ENCODE measurements at places on chromosomes 5 and 9.

DNA sequence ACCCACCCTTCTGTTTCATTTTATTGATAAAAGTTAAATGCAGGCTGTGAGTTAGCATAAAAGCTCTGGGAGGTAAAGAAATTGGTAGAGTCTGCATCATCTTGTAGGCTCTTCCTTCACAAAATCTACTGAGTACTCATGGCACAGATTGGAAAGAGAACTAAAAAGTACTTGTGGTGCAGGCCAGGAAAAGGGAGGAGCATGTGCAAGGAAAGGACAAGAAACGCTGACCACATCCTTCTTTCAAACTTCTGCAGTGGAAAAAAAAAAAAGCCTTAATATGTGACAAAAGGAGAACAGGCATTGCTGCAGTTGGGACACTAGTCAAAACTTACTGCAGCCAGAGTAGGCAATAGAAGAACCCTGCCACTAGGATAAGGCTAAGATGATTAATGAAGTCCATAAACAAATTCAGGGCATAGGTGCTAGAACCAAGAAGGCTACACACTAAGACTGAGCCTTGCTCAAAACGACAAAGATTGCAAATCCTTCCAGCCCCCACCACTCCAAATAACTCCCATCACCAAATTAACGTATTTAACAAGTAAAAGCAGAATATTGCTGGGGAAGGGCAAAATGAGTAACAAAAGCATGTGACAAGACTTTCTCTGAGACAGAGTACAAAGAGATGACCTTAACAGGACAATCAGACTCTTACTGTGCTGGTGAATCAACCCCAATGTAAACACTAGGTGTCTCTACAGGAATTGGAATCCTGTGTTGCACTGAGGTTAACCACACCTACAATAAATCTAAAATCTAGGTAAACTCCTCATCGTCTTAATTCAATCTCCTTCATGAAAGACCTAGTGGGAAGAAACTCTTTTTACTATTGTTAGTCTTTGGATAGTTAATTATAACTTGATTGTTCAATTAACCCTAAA is 1024.8 kb downstream of the TLE1 start:
- peak; percentile 80 for DNase-seq

DNA sequence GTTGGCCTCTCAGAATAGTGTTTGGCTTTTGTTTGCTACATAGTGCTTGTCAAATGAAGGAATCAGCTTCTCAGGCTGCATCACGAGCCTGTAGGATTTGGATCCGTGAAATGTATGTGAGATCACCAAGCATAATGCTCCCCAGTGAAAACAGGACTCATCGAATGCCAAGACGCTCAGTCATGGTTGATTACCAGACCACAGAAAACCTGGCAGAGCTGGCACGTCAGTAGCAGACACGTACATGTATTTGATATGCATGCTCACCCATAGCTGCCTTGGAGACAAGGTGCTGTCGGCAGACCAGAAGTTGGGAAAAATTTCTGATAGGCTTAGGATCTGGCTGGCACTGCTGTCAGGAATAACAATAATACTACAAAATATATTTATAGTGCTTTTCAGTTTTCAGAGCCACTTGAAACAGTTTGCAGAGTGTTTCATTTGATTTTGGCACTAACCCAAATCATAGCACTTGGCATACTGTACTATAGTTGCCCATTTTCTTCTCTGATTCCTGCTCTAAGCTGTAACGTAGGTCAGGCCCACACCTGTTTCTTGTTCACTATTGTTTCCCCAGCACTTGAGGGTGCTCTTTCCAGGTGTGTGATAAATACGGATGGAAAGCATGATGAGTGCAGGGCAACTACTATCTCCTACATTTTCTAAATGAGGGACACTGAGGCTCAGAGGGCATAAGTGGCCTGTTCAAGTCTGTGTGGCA is 226.1 kb downstream of the NR3C1 start:
- no peak for DNase-seq

DNA sequence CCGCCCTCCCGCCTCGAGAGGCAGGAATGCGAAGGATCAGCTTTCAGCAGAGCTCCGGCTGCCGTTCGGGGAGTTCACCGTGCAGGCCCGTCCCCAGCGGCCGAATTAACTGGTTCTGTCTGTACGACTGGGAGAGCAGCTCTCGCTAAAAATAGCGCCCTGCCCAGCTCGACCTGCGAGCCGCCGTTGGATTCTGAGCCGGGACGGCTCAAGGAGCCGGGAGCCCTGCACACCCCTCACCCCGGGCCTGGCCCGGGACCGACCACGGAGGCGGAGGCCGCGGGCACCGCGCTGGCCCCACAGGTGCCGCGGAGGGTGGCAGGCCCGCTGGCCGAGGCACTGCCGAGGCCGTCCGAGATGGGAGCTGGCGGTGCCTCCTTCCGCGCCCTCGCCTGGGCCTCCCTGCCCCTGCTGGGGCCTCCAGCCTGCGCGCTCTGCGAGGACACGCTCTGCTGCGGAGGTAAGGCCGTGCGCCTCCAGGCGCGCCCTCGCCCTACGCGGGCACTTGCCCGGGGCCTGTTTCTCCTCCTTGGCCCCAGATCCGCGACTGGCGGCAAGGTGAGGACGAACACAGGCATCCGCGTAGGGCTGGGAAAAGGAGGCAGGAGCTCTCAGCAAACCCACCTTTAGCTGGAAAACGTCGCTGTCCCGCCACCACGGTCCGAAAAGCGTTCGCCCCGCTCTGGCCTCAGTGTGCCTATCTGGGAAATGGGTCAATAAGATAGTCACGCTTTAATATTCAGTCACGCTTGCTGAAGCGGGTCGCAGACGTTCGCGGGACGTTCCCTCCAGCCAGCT is 53.1 kb upstream of the DAB2IP start:
- DNase-seq: no peak

DNA sequence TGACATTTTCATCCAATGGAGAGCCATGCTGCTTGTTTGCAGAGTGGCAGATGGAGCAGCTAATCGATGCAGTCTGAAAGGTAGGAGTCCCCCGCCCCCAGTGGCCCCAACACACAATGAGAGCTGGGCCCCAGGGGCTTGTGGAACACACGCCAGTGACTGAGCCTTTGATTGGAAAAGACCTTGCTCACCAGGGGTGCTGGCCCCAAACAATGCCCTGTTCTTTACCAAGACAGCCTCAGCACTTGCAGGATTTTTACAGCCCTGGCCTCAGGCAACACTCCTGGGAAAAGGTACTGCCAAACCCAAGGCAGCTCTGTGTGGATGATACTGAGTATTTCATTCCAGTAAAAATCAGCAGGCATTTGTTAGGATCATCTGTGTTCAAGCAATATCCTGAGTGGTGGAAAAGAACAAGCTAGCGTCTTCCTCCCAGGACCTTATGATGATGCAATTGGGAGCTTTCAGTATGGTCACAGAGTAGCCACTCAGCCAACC is 276.8 kb upstream of the CLINT1 start:
- no peak for DNase-seq

GRCh38 chr5:180097163-180097894 is 25.8 kb upstream of the RNF130 start:
- DNase-seq: no peak

- no peak for DNase-seq
Measured at GRCh38 chr5:42274913-42275312, 148.3 kb upstream of the GHR start.

- DNase-seq: no peak
Measured at GRCh38 chr5:117973785-117974184, 1014.6 kb downstream of the DTWD2 start.

DNA sequence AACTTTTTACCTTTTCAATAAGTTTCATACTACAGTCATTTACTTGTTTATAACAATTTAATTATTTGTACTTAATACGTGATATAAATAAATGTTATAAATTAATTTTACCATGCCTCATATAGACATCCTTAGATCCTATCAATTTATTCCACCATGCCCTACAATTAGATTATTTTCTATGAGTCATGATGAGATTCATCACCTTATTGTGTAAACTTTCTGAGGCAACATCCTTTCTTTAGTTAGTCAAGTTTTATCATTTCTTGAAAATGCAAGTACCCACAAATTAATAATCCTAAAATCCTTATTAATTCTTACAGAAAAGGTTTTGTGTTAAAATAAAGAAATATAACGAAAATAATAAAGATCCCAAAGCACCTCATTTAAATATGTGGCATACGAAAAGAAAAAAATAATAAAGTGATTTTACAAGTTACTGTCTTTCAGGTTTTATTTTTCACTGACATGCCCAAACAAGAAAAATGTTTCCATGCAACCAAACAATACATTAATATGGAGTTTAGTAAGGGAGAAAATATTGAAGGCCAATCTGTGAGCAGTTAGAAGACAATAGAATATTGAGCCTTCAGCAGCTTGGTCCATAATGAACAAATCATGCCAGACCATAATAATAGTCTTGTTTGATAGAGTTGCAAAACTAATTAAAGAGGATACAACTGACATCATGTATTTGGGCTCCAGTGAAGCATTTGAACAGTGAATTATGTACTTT is 188.7 kb upstream of the MRPS30 start:
- no peak for DNase-seq

DNA sequence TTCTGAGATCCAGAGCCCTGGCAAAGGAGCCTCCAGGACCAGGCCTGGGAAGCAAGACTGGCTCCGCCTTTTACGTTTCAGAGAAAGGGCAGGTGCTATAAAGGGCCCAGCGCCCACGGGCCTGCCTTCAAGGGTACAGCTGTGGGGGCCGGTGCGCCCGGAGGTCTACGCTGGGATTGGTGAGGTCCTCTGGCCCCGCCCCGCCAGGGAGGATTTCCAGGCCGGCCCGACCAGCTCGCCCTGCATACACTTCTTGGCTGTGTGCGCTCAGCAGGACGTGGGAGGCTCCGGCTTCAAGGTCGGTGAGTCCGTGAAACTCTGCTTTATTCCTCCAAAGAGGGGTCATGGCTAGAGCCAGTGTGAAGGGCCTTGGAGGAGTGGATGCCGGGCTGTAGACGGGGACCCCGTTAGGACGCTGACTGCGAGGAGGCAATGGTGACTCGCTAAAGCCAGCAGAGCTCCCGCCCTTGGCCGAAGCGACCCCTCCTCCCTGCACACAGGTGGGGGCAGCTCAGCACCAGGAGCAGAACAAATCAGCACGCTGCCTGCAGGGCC is at the start of gene CKMT2:
Gene CKMT2, plus strand, starts transcription at position 243 of the 555 bp plus-strand sequence. CDS start 17,811 bp downstream, outside the sequence.
- DNase-seq: no peak

DNA sequence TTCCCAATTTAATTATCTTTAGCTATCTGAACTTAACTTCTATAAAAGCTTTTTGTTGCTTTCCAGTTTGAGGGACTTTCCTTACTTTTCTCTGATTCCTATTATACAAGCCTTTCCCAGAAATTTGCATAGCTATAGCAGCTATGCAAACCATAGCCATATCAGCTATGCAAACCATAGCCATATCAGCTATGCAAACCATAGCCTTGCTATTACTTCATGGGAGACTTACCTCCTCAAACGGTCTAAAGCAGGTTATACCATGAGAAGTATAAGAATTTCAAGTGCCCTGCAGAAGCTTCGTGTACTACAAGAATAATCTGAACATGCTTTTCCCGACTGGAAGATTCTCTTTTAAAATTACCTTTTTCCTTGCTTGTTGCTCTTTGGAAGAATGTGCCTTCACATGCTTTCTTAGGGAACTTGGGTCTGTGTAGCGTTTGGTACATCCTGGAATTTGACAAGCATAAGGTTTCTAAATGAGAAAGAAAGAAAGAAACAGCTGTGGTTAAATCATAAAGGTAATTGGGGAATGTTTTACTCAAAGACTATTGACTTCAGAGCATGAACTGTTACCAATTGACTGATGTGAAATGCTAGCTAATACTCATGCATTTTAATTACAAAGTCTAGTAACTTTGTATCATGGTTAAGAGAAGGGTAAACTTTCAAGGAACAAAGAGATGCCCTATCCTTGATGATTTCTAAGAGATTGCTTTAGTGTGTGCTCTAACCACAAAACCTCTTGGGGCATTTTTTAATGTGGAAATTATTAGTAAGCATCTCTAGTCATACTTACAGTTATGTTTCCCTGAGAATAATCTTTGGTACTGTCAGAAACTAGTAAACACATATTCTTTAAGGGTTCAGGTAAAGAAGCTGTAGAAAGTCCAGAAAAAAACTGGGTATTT is 367.6 kb downstream of the GLIS3 start:
- no peak for DNase-seq

DNA sequence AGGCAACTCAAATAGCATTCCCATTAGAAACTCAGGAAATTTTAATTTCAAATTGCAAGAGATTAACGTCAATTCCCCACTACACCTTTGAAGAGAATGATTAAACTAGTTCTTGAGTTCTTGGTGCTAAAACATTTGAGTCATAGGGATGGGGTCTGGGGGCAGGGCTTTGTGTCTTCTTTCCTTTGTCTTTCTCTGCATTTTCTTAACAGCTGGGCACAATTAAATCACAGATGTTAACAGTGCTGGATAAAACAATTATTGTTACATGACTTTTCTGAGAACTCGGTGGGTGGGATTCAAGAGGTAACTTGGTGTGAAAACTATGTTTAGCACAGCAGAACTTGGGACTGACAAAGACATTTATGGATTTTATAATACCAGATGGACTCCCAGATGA is 351.9 kb upstream of the TNC start:
- DNase-seq: no peak

GRCh38 chr9:84177407-84177806 is 163.2 kb downstream of the SLC28A3 start:
- DNase-seq: no peak

DNA sequence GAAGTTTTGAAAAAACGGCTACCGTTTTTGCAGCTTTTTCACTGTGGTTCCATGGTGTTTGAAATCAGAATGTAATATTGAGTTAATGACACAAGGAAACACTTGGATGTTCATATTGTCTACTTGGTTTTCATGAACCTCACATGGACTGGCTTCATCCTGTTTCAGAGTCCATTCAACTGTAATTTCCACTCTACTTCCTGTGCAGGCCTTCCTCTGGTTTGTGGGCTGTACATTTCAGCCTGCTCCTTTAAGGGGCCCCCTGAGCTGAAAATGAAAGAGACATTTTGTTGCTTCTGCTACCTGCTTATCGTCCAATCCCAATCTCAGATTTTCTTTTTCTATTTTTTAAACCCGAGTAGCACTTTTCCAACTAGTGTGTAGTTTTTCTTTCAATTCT is 41.8 kb upstream of the CDKN2B start:
- no peak for DNase-seq

DNA sequence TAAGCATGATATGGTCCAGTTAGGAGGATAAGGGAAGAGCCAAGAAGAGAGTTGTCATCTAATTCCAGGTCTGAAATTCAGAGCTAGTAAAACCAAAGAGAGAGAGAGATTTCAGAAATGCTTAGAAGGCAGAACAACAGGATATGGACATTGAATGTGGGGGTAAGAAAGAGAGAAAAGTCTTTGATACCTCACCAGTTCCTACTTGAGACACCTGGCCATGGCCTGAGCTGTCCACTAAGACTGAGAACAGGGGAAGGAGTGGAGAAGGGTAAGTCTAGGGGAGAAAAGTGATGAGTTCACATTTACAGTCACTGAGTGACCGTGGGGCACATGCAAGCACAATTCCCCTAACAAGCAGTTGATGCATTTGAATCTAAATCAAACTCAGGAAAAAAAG is 35.5 kb downstream of the TIMD4 start:
- no peak for DNase-seq

GRCh38 chr5:14467251-14467650 is 114.3 kb upstream of the OTULINL start:
- DNase-seq: no peak

DNA sequence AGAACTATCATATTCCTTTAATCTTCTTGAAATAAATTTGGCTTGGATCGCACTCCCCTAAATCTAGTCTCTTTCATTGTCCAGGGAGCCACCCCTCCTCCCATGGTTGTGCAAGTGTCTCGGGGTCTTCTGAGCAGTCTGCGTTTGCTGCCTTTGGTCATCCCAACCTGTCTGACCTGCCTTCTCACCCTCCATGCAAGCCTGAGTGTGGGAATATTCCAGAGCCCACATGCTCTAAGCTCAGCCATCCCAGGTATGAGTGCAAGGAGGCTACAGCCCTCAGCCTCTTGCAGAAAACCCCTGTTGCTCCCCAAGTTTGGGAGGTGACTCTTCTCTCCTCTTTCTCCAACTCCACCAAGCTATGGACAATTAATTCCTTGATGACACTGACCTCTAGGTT is 7.7 kb upstream of the CTSL start:
- DNase-seq: no peak
